ENCODE measurements at places on chromosomes 2 and 18. TPM values are rescaled to one million over a fixed set of nuclear protein-coding genes. Genes with fewer than 3 reads are reported as not detected.

DYNAP gene
- total RNA-seq: not detected

CPO gene
- total RNA-seq: not detected

HOXD3 gene
- not detected for total RNA-seq

B3GNT7 gene
- 1.5 TPM for total RNA-seq

LHCGR gene
- total RNA-seq: not detected

ALPI gene
- total RNA-seq: not detected

ATOH8 gene
- total RNA-seq: not detected

SMCHD1 gene
- total RNA-seq: 181 TPM

DNA sequence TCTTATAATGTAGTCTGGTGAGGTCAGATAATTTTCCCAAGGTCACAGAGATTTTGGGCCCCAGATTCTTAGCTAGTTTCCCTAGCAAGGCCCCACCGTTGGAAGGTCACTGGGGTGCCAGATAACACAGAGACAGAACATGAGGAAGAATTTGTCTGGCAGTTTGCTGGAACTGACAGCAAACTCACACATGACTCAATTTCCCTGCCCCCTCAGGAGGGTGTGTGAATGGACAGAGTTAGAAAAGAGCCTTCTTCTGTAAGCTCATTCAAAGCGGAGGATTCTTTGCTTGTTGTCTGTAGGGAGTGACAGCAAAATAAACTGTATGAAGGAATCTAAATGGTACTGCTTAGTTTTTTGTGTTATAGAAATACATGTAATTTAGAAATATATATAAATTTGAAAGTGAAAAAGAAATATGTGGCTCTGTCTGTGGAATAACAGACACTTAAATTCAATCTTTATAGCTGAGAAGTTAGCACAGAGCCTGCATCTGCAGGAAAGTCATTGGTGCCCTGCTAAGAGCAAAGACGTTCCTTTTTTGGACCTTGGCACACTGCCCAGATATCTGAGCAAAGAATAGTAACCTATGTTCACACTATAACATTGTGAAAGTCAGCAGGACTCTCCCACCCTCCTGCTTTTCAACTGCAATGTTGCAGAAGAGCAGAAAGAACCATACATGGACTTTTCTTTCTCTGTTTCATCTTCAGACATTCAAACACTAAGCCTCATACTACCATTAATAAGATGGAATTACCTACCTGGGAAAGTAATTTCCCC lies 2.1 kb downstream of the MDH1 start:
- no peak for DNase-seq

GRCh38 chr2:102025016-102025501 lies 33.3 kb downstream of the IL1R2 start:
- DNase-seq: no peak

DNA sequence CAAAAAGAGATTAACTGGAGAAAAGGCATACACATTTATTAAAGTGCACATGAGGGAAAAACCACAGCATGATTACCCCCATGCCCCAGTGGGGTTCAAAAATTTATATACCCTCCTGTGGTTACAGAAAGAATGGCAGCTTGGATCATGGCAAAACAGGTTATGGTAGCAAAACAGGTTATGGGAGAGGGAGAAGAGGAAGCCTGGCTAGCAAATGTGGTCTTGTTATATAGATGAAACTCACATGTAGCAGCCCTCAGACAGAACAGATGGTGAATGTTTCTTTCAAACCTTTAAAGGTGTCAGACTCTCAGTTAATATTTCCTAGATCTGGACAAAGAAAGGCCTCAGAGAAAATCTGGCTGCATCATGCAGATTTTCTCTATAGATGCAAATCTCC lies 178.2 kb upstream of the ZC3H15 start:
- DNase-seq: no peak

GRCh38 chr2:213002383-213002782 lies 149.0 kb downstream of the IKZF2 start:
- no peak for DNase-seq

DNA sequence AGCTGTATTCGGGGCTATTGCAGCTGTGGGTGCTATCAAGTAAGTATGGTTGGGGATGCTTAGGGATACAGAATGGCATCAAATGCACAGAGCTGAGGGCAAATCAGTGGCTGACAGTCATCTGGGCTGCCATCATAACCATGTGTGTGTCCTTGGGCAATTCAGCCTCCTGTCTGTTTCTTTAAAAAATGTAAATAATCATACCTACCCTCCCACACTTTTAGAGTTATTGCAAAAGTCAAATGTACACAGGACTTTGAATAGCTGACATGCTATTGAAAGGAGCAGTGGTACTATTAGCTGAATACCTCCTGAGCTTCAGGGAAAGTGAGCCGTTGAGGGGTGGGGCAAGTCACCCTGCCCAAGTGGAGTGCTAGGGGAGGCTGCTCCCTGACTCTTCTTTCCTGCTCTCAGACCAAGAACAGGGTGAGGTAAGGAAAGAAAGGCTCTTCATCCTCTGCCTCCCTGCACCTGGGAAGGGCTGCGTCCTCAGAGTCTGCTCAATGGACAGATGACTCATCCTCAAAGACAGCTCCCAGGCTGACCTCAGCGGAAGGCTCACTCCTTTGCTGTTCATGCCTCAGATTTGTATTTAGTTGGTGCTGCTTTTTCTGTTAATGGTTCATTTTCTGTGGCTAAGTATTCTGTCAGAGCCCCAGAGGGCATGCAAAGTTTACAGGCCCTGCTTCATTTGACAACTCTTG lies 54.9 kb upstream of the BZW1 start:
- no peak for DNase-seq

DNA sequence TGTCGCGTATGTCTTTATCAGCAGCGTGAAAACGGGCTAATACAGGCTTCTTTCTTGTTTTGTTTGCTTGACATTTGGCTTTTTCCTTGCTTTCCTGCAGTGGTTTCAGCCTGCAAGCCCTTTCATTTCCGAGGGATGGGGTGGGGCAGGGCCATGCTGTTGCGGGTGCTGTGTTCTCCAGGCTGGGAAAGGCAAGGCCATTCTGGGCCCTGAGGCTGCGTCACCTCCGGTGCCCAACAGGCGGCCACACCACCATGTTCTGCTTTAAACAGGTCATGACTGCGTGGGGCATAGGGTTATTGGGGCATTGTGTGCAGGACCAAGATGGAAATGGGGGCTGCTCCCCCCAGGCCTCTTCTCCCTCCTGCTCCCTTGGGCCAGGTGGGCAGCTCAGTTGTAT lies 38.6 kb upstream of the PLB1 start:
- DNase-seq: no peak

GRCh38 chr2:215664847-215665525 lies 229.1 kb upstream of the FN1 start:
- DNase-seq: no peak

DNA sequence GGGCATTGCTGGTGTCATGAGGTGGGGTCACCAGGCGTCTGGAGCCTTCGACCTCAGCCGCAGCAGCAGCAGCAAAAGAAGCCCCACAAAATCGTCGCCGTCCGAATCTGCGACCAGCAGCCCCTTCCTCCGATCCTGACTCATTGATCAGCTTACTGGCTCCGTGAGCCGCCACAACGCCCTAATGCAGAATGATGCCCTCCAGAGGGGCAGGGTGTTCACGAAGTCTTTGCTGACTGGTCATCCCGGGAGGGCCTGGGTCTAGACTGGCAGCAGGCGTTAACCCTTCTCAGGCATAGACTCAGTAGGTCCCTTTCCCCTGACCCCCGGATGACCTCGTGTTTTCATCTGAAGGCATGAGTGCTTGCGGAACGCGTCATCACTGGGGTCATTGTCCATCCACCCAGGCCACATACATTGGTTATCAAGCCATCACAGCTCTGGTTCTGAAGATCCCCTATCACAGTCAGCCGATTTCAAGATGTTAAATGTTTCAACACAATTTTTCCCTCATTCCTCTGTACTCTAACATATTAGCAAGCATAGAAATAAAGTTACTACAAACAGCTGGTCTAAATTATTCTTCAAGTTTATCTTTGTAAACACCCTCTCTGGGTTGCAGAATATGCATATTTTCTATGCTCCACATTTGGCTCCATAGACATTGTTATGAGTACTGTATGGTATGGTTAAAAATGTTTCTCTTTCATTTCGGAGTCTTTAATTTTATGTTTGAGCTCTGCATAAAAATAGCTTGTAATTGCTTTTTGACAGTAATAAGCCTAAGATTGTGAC lies 83.3 kb upstream of the SALL3 start:
- DNase-seq: no peak

- DNase-seq: no peak
These were observed 20.7 kb downstream of the RAMP1 start for GRCh38 chr2:237879991-237880560.

DNA sequence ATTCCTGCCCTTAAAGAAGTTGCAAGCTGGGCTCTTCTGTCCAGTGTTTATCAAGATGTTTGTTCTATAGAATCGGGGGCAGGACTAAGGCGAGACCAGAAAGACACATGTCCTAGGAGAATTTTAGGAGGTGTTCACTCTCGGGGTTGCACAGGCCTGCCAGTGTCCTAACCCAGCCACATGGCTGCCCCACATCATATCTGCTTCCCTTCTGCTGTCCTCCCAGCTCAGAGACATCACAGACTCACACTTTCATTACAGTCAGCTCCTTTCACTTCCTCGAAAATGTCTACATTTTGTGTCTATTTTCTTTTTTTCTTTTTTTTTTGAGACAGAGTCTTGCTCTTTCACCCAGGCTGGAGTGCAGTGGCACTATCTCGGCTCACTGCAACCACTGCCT lies 10.7 kb upstream of the MRO start:
- no peak for DNase-seq

DNA sequence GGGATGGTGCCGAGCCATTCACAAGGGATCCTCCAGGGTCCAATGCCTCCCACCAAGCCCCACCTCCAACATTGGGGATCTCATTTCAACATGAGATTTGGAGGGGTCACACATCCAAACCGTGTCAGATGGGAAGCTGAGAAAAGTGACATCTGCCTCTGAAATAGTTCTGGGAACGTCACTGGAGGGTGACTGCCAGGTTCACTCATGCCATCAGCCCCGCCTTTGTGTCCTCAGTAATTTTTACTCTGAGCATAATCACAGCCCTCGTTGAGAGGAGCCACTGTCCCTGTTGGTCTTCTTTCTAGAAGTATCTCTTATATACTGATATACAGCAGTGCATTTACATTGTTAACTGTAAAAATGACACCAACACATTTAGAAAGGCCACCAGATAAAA lies 67.4 kb downstream of the KLHL29 start:
- DNase-seq: no peak

DNA sequence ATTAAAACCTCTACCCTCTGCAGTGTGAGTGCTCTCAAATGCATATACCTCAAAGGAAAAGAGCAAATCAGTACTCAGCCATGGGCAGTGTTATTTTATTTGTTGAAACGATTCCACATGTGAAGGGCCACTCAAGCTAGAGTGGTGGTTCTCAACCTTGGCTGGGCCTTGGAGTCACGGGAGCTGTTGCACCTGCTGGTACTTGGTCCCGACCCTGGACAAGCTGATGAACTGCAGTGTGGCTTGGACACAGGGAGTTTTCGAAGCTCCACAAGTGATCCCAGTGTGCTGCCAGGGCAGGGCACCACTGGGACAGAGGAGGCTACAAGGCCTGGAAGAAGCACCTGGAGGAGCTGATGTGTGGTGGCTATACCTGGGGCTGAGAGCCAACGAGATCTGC lies 19.7 kb downstream of the GNLY start:
- no peak for DNase-seq

GRCh38 chr2:177554365-177554764 lies 161.8 kb downstream of the AGPS start:
- no peak for DNase-seq

- no peak for DNase-seq
These were observed 163.7 kb downstream of the PTGR3 start for GRCh38 chr18:75045272-75045671.

DNA sequence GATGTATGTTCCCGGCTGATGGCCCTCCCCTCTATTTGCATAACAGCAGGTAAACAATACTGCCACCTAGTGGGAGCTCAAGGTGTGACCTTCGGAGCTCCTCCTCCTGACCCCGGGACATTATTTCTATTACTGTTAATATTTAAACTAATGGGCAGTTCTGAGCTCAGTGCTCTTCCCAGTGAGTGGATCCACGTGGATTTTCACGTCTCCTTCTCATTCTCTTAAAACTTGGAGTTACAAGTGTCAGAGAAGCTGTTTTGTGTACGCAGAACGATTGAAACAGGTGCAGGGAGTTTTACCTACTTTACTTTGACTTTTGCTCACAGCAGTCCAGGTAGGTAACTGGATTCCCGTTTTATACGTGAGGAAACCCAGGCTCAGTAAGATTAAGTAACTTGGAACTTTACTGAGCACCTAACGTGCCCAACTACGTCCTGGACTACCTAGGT lies 127.3 kb downstream of the PRKCE start:
- peak; percentile 67 for DNase-seq

GRCh38 chr2:206361407-206362045 lies 81.8 kb upstream of the ADAM23 start:
- no peak for DNase-seq

DNA sequence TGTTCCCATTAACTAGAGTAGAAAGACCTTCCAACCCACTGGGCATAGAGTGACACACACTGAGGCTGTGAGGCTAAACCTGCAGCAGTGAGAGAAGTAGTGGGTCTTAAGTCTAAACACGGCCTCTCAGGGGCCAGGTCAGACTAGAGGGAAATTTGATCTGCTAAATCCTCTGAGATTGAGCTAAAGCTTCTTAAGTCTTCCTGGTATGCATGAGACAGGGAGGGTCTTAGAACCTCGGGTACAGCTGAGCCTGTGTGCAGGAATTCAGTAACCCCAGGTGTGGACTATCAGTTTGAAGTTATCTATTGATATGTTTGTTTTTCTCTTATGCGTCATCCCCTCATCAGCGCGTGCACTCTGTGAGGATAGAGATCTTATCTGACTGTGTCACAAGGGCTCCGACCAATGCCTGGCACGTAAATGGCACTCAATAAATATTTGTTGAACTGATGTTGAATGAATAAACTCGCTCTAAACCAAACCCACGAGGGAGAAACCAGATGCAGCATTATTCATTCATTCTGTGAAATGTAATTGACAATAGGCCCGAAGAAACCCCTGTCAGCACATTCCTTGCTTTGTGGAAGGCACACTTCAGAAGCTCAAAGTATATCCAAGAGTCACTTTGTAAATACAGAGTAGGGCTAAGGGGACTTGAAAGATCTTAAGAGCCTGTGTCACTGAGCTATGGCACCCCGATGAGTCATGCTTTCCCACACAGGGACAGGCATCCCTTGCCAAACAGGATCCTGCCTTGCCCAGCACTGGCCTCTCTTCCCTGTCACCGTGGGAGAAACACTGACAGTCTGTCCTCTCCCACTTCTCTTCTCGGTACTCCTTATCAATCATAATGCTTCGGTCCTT lies 21.7 kb upstream of the RAB10 start:
- no peak for DNase-seq
